Panc1 (cell line): ENCODE measurements at places on chromosomes 3 and 15.

DNA sequence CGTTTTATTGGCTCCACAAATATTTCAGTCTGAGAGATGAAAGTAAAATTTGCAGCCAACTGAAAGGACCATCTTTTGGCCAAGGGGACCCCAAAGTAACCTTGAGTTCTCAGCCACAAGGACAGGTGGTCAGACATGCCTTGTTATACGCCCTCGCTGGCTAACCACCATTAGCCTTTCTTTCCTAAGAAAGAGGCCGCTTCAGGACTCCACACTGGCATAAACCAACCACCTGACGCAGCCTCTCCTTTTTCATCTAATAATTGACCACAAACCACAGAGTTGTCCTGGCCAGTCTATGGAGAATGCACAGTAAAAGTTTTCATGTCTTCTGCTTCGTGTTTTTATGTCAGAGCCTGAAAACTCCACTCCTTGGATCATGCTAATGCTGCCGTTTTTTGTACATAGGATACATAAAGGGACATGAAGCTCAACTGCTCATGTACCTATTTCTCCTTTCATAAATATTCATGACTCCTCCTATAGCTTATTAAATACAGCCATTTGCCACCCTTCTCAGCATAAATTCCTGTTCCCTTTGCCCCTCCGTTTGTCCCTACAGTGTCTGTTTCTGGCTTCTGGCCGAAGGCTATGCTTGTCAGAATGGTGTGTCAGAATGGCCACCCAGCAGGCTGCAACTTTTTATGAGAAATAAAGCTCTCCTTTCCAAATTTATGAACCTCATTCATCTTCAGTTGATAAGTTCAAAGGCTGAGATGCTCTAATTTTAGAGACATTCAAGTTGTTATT, 374.1 kb upstream of the RBMS3 start:
- DNase-seq = no peak

DNA sequence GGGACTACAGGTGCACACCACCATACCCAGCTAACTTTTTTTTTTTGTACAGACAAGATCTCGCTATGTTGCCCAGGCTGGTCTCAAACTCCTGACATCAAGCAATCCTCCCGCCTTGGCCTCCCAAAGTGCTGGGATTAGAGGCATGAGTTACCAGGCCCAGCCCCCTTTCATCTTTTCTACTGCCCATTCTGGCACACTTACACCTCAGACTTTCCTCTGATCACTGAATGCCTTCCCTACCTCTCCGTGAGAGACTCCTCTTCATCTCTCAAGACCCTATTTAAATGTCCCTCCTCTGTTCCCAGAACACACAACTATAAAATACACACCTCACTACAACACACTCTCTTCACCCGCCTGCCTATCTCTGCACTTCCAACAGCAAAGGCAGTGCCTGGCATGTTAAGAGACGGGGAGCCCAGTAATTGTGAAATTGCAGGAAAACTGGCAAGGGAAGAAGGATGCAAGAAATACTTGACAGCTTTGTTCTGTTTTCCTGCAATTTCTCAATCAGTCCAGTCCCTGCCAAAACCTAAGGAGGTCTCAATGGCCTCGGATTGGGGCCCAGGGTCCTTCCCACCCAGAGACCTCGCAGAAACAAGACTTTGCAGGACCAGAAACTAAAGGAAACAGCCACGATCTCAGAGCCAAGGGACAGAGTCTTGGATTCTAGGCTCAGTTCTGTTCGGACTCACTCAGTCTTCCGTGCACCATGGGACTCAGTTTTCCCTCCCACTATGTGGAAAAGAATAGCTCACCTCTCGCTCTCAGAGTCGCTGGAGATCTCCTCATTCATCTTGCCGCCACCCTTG, 849 bp downstream of the RRP9 start:
- no peak for DNase-seq

DNA sequence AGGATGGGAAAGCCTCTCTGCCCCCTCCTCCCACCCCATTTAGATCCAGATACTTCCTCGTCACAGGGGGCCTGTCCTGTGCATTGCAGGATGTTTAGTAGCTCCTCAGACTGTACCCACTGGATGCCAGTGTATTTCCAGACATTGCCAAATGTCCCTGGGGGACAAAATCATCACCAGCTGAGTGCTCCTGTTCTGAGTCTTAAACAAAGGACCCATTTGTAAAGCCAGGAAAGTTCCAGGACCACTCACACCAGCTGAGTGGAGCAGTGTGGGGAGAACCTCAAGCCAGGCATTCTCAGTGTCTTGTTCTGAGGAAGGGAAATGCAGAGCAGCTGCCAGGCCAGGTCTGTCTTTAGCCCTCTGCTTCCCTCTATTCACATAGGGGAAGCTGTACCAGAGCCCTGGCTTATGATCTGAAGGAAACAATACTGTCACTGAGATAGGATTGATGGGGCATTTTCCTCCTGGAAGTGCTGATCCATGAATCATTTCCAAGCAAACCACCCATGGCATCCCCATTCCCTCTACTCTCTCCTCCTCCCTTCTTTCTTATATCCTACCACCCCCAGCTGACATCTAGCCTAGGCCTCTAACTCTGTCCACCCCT, 67.4 kb upstream of the MEX3B start:
- DNase-seq = no peak

- no peak for DNase-seq
Measured at GRCh38 chr15:70172124-70172523, 74.4 kb upstream of the TLE3 start.

- no peak for DNase-seq
Measured at GRCh38 chr3:120908795-120909601, 993 bp downstream of the STXBP5L start.

- no peak for DNase-seq
Measured at GRCh38 chr3:11431319-11431718, 159.1 kb downstream of the ATG7 start.

GRCh38 chr15:59722037-59722436, 32.9 kb upstream of the BNIP2 start:
- DNase-seq = no peak

DNA sequence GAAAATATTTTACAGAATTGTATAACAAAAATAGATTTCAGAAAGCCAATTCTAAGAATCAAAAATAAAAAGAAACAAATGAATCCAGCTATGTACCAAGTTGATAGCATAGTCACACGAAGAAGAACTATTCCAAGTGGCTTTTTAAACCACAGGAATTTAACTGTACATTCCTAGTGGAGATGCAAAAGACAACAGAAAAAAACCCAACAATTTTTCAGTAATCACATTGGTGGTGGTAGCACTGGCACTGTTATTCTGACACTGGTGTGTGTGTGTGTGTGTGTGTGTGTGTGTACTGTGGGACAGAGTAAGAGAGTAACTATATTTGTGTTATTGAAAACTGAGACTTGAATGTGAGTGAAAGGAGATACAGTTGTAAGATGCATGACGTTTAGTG, 9.1 kb downstream of the BFSP2 start:
- DNase-seq = no peak

GRCh38 chr15:66743703-66744536, 41.9 kb downstream of the SMAD6 start:
- DNase-seq = no peak

DNA sequence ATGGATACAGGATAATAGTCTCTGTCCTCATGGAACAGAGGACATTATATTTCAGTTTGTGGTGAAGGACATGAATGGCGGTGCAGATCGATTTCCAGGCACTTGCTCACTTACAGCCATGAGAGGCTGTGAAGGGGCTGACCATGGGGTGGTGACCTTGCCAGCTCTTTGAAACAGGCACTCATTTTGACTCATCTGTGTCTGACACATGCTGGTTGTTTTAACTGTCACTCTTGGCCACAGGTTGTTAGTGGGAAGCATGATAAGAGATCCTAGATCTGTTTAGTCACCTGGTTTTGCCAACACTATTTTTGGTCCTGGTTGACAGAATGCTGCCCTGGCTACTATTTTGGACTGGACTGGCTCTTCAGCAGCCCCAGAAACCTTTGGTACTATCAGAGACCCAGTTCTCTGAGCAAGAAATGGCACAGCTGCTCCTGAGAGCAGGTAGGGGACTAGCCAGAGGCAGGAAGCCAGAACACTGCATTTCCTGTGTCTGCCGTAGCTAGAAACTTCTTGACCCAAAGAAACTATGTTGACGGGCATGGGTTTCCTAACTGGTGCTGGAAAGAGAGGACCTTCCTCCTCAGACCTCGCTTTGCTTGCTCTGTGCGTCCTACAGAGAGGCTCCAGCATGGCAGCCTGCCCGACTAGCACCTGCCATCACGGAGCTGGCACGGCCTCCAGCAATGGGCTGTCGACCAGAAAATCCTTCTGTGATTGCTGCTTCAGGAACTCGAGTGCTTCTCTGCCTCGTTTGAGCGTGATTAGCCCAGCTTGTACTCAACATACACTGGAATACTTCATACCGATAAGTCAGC, 6.3 kb downstream of the PXYLP1 start:
- DNase-seq = no peak

GRCh38 chr3:144552346-144553057, 580.9 kb downstream of the DIPK2A start:
- DNase-seq = no peak

DNA sequence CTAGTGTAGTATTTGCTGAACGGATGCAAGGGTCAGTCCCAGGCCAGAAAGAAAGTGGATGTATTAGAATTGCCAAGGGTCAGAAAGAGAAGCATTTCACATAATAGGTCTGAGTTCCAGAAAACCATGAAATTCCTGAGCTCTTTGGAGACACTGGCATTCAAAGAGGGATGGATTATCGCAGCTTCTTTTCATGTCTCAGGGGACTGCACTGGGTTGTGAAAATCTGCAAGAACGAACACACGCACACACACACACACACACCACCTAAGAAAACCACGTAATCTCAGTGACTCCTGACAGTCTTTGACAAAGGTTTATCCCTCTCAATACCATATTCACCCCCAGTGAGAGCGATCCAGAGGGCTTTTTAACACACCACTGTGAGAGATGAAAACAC, 57.9 kb downstream of the TIPARP start:
- no peak for DNase-seq

DNA sequence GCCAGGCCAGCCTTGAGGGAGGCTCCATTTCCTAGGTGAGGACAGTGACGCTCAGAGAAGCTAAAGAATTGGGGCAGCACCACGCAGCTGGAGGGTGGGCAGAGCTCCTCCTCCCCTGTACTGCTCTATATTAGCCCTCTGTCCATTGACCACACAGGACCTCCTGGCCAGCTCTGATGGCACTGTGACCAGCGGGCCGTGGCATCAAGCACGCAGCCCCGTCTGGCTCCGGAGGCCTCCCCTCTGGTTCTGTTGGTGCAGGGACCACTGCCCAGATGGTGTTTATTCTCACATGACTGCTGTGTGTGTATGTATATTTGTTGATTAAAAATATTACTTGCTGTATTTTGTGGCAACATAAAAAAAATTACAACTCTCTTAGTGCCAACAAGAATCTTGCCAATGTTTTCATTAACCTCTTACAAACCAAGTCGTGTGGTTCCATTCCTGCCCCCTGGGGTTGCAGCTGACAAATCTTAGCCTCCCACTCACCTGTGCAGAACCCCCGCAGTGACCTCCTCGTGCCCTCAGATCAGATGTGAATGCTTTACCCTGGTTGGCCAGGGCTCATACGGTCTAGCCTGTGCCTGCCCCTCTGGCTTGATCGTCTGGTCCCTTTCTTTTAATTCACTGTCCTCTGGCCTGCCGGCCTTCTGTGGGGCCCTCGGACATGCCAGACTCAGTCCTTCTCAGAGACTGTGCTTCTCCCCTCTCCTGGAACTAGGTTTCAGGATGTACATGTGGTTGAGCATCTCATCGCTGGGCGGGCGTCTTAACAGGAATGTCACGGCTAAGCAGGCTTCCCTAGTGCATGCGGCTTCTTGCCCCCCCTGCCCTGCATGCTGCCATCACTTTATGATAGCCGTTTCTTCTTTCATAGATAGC, 14.8 kb downstream of the CHCHD6 start:
- no peak for DNase-seq

- DNase-seq = no peak
Measured at GRCh38 chr3:52731590-52731989, 25.7 kb downstream of the SPCS1 start.

DNA sequence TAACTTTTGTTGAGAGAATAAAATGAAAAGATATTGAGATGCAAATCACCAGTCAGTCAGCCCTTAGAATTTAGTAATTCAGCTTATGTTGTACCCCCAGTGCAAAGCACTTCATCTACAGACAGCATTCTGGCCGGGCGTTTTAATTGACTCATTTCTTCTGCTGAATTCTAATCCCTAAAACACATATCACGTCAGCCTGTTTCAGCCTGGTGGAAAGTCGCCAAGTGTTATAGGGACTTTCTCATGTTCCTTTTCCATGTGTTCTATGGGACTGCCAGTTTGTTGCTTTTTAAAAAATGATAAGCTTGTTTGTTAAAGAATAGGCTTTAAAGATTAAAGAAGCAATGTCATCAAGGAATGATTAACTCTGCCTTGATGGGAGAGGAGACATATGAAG, 169.7 kb upstream of the BFSP2 start:
- no peak for DNase-seq

DNA sequence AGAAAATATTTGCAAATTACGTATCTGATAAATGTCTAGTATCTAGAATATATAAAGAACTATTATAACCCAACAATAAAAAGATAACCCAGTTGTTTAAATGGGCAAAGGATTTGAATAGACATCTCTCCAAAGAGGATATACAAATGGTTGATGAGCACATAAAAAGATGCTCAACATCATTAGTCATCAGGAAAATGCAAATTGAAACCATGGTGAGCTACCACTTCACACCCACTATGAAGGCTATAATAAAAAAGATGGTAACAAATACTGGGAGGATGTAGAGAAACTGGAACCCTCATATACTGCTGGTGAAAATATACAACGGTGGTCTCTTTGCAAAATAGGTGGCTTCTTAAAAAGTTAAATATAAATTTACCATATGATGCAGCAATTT, 28.0 kb downstream of the RAD51 start:
- no peak for DNase-seq

DNA sequence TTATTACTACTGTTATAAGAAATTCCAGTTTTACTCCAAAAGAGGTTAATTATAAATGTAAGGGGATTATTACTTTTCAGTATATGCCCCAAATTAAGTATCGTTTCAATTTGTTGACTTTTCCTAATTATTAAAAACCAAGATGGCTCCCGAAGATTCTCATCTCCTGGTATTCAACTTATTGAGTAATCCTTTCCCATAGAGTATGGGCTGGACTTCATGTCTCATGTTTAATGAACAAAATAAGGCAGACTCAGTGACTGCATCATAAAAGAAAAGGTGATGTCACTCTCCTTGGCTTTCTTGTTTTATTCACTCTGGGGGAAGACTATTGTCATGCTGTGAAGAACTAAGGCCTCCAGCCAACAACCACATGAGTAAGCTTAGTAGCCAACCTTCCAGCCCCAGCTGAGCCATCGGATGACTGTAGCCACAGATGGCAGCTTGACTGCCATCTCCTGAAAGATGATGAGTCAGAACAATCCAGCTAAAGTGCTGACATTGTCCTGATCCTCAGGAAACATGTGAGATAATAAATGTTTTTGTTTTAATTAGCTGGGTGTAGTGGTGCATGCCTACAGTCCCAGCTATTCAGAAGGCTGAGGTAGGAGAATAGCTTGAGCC, 17.3 kb downstream of the IGF2BP2 start:
- no peak for DNase-seq
